ENCODE measurements at places on chromosomes 3 and 15. TPM values are rescaled to one million over a fixed set of nuclear protein-coding genes. Genes with fewer than 3 reads are reported as not detected.

DNA sequence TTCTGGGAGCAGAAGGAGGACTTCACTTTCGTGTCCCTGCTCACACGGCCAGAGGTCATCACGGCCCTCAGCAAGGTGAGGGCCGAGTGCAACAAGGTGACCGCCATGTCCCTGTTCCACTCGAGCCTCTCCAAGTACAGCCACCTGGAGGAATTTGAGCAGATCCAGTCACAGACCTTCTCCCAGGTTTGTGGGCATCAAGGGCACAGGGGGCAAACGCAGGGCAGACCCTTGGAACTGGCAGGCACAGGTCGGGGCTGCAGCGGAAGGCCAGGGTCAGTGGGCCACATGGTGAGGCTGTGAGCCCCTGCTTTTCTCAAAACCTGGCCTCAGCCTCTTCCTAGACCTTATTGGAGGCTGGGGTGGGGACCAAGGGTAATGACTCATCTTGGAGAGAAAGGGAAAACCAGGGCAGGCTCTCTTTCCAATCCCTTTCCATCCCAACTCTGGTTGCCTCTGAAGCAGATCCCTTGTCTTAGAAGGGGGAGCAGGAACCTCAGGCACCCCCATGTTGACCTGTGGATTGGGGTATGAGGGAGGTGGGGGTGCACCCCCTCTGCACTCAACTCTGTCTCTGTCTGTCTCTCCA, 29.5 kb downstream of the DNAH1 start:
- DNase-seq: peak; percentile 13

- DNase-seq: peak; percentile 86
Measured at GRCh38 chr3:13484851-13485590, 4.9 kb downstream of the HDAC11 start.

- peak; percentile 38 for DNase-seq
Measured at GRCh38 chr15:52124270-52124880, 11.8 kb upstream of the BCL2L10 start.

- peak; percentile 22 for DNase-seq
Measured at GRCh38 chr3:52280050-52280461, 1.6 kb upstream of the WDR82 start.

DNA sequence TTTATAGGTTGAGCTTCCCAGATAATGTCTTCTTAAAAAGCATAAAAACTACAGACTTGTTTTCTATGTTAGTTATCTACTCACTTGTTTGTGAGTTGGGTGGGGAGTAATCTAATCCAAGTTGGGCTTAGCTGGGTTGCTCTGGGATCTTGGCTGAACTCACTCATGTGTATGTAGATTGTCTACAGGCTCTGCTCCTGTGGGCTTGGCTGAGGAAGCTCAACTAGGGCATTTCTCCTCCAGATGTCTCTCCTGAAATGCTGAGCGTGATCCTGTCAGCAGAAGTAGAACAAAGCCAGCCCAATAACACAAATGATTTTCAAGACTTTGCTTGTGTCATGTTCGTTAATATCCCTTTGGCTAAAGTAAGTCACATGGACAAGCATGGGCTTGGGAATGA, 17.3 kb downstream of the KCNH8 start:
- no peak for DNase-seq

DNA sequence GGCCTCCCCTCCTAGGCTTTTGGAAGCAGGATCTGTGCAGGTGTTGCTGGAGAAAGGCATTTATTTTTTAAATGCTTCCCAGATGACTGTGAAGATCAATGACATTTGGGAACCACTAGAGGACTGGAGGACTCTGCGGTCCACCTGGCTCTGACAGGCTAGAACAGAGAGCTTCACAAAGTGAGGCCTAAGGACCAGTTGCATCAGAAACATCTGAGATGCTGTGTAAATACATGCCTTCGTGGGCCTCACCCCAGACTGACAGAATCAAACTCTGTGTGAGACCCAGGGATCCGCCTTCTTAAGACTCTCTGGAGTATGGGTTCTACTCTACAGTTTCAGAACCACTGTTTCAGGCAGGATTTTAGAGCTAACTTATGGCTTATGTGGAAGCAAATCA, 105.0 kb upstream of the ICE2 start:
- DNase-seq: no peak

The NCEH1 gene
- total RNA-seq: 78.4 TPM

The TGM4 gene
- total RNA-seq: not detected

GRCh38 chr15:50260969-50261496, 4.5 kb downstream of the HDC start:
- no peak for DNase-seq

- DNase-seq: peak; percentile 47
Measured at GRCh38 chr3:106093616-106094015, 224.8 kb upstream of the CBLB start.

DNA sequence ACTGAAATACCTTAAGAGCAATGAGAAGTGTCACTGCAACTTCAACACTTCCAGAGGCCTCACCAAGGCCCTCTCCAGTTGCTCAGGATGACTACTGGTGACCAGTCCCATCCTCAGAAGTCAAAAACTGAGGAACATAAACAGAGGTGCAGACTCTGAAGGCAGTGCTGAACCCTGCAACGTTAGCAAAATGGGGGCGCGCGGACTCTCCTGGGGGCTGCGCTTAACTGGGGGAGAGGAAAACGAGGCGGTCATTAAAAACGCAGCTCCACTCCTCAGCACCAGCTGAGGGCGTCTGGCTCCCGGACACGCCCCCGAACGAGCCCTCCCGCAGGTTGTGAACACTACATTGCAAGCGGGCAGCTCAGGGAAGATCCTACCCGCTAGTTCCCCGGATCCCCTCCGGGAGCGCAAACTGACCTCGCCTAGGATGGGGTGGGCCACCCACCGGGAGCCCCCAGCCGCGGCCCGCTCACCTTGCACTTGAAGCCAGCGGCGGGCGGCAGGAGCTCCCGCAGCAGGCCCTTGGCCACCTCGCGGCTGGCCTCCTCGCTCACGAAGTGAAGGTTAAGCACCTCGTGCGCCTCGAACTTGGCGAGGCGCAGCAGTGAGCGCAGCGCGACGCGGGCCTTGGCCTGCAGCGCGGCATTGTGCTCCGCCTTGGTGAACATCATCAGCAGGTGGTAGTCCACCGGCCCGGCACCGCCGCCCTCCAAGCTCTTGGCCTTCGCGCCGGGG, 711 bp downstream of the XXYLT1 start:
- peak; percentile 54 for DNase-seq

DNA sequence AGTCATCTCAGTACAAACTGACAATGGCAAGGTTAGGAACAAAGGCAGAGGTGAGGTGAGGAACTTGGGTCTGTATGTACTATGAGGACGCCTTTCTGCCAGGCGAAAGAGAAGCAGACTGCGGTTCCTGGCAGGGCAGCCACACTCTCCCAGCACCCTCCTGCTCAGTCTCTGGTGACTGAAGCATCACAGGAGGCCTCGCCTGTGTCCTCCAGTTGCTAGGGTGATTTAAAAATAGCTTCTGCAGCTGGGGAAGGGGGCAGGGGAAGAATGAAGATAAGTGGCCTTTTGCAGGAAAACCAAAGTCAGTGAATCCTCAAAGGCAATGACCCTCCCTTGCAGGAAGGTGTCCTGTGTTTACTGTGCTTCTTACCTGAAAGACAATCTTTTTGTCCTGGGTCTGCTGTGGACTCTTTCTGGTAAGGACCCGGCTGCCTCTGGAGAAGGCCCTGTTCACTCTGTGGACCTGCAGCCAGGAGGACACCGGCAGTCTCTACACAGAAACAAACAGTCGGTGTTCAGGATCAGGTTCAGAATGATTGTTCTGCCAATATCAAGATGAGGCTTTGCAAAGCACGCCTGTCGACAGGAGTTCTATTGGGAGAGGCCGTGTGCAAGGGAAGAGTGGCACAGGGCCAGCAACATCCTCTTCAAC, 65.7 kb upstream of the DGKG start:
- peak; percentile 58 for DNase-seq

DNA sequence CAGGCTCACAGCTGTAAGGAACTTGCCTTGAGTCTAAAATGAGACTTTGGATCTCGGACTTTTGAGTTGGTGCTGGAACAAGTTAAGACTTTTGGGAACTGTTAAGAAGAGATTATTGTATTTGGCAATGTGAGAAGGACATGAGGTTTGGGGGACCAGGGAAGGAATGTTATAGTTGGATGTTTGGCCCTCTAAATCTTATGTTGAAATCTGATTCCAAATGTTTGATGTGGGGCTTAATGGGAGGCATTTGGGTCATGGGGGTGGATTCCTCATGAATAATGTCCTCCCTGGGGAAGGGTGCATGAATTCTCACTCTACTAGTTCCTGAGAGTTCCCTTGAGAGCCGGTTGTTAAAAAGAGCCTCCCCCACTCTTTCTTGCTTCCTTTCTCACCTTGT, 18.5 kb upstream of the CHCHD6 start:
- DNase-seq: no peak

DNA sequence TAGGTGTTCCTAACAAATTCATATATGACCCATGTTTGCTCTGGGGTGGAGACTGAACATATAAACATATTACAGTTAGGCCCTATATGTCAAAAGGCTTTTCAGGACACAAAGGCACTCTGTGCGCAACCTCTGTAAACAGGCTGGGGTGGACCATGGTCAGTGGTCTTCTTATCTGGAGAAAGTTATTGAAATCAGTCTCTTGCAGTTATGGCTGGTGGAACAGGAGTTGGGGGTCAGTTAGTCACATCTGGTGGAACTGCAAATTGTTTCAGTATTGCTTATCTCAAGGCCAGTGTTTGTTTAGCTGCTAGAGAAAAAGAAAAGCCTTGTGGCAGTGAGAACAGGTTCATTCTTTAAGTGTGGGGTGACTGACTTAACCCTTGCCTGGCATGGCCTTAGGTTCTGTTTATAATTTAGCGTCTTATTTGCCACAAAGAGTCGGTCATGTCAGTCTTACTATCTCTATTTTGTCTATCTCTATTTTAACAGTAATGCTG, 5.9 kb upstream of the GP9 start:
- DNase-seq: no peak

DNA sequence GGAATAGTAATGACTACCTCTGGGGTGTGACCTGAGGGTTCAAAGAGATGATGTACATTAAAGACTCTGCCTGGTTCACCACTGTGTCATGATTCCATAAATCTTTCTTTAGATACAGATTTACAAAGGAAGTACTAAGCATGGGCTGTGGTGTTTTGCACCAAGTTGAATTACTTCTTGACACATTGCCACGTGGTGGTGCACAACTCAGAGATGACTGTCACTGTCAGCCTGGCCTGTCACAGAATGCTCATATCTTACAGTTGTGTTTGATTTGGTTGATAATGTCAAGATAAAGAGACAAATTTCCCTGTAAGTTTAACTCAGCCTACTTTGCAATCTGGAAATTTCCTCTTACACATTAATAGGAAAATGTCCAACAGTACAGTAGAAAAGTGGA, 3.2 kb downstream of the CTDSPL start:
- DNase-seq: no peak

GRCh38 chr3:72350761-72351505, 497.3 kb downstream of the SHQ1 start:
- DNase-seq: no peak

GRCh38 chr3:65126527-65127410, 439.0 kb upstream of the ADAMTS9 start:
- peak; percentile 66 for DNase-seq

DNA sequence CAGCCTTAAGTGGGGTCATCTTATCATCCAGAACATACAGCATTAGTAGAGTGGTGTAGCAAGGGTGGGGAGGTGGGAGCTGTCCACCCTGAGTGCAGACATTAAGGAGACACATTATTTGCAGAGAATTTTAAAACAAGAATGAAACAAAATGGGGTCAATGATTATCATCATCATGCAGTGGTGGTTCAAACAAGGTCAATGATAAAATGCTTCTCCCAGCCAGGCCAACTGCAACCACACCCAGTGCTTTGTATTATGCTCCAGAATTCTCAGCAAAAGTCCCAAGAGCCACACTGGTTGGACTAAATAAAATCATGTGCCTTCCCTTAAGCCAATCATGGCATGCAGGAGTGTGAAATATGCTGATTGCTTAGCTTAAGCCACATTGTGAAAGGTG, 96.7 kb upstream of the FHIT start:
- DNase-seq: no peak

GRCh38 chr15:84671211-84671610, 13.2 kb upstream of the NMB start:
- peak; percentile 73 for DNase-seq

DNA sequence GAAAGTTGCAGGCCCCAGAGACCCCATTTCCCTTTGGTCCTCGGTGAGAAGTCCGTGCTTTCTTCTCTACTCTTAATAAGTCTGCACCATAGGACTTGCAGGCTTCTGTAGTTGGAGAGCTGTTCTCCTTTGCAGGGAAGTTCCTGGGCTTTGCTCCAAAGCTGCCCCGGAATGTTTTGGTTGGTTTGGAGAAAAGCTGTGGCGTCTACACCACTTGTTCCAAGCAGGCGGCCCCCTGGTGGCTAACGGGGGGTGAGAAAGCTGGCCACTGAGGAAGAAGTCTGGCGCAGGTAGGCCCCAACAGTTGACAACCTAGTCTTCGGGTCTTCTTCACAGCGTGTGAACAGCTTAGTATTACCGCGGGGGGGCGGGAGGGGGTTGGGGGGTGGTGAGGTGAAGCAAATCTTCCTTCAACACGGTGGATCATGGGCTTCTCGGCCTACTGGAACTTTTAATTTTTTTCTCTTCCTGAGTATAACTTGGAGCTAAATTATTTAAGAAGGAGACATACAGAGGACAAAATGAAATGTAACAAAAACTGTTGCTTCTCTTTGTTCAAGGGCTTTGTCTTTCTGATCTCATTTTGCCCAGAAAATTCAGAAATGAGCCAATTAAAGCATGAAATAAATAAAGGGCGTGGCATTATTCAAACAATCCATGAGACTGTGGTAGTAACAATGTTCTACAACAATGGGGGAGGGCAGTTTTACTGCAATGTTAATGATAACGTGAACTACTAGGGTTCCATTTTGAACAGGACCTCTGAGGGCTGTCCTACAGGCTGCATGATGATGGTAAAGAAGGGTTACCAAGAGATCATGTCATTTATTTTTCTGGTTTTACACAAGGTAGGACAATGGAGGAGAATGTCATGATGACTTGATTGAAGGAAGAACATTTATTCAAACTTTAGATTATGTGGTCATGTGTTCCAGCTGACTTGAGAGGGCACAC, 2.2 kb upstream of the THRB start:
- peak; percentile 77 for DNase-seq

- no peak for DNase-seq
Measured at GRCh38 chr15:59339252-59339672, 33.4 kb downstream of the MYO1E start.

GRCh38 chr15:80948651-80949292, 40.8 kb downstream of the MESD start:
- DNase-seq: no peak

DNA sequence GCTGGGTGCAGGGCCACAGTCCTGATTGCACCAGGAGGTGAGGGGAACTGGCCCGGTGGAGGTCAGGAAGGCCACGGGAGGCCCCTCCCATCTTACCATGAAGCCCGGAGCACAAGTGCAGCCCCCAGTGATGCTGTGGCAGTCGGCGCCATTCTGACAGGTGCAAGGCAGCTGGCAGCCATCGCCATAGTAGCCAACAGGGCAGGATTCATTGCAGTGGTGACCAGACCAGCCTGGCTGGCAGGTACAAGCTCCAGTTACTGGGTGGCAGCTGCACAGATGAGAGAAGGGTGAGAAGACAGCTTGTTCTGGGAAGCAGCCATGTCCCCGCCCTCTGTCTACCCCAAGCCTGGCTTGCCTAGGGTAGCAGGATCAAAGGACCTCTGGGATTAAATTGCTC, 88.2 kb downstream of the RAB11A start:
- no peak for DNase-seq

The TMEM45A gene
- total RNA-seq: 41.0 TPM

The CYP1A2 gene
- total RNA-seq: not detected

- peak; percentile 60 for DNase-seq
Measured at GRCh38 chr3:50154840-50155490, at the start of gene SEMA3F. TSS of gene SEMA3F (plus strand) at chr3:50155324. CDS start at chr3:50159623, 4,299 bp downstream.

- peak; percentile 58 for DNase-seq
Measured at GRCh38 chr15:98174286-98174685, 213.8 kb downstream of the ARRDC4 start.

- DNase-seq: no peak
Measured at GRCh38 chr15:81301815-81302399, 22.0 kb downstream of the STARD5 start.

The DOCK3 gene
- total RNA-seq: 1.0 TPM

Measured in M059J (cell line).